ENCODE measurements at places on chromosomes 6 and 20. TPM values are rescaled to one million over a fixed set of nuclear protein-coding genes. Genes with fewer than 3 reads are reported as not detected.

The EFCAB8 gene
- not detected for total RNA-seq

DNA sequence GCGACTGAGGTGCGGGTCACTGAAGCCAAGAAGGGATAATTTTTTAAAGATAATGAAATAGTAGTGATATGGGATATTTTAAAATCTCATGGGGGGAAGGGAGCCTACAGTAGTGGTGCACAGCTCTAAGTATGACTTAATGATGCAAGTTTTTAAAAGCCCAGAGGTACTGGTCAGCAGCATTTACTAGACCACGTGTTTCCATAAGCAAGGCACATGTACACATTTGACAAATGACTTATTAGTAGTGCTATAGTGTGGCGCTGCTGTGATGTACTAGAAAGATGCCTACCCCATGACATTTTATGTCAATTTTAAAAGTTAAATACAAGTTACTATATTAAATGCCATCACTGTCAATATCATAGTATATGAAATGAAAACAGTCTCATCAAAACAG, 7.5 kb upstream of the LINC00237 start:
- no peak for DNase-seq

- no peak for DNase-seq
Observed at GRCh38 chr6:45772886-45773495, 242.7 kb downstream of the CLIC5 start.

GRCh38 chr6:95309545-95309944, 267.8 kb upstream of the MANEA start:
- no peak for DNase-seq

GRCh38 chr6:45421709-45422502, 44.2 kb upstream of the SUPT3H start:
- peak; percentile 59 for DNase-seq

GRCh38 chr6:79864421-79864820, 82.9 kb downstream of the ELOVL4 start:
- DNase-seq: no peak

- no peak for DNase-seq
Observed at GRCh38 chr6:11714798-11715285, 63.8 kb downstream of the ADTRP start.

GRCh38 chr20:40470445-40471260, 218.4 kb downstream of the MAFB start:
- no peak for DNase-seq

Data from tibial nerve (tissue), 4 donors.